CD4-positive, alpha-beta T cell treated with Interferon alpha-2 for 1 hour (primary cell): ENCODE measurements at places on chromosomes 1 and 21.

DNA sequence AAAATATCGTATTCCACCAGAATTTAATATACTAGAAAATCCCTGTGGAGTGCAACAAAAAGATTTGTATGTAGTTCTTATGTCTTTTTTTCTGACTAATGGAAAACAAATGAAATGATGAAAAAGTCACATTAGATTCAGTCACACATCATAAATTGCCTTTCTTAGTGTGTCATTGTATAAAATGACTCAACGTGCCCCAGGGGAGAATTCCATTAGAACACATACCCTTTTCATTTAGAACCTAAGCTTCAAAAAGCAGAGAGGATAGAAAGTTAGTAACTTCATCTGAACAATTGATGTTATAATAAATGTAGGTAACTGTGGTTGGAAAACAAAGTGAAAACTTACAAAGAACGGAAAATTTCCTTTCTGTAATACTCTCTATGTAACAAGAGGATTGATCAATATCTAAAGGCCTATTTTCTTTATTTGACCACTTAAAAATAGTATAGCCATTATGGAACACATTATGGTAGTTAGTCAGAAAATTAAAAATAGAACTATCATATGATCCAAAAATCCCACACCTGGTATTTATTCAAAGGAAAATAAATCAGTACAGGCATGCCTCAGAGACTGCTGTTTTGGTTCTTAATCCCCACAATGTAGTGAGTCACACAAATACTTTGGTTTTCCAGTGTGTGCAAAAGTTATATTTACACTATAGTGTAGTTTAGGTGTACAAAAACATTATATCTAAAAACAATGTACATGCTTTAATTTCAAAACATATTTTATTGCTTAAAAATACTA, 1016.1 kb downstream of the KCNT2 start:
- DNase-seq, result no peak

- DNase-seq, result no peak
These were observed 13.9 kb upstream of the COL18A1 start for GRCh38 chr21:45390831-45391742.

DNA sequence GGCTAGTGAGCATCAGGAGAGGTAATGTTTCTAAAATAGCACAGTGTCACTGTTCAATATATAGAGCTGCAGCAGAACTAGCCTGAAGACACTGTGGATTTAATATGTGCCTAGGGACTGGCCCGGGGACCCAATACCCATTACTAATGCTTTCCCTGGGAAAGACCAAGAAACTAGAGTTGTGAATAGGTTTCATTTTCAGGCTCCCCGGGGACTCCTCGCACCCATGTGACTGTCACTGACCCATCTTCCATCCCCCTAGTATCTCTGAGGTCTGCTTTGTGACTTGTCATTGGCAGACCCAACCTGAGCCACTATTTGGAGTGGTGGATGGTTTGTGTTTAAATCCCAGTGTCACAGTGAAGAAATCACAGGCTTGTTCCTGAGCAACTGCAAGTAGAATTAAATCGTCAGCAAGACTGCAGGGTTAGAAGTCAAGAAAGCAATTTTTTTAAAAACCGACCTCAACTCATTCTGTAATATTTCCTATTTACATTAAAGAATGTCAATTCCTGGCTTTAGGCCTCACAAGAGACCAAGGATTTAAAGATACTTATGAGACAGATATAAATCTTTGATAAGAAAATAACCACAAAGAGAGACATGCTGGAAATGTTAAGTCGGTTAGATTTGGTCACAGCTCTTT, 130.0 kb upstream of the TNR start:
- no peak for DNase-seq

GRCh38 chr1:152162792-152163463, 3.9 kb upstream of the RPTN start:
- no peak for DNase-seq

- DNase-seq, result peak; percentile 83
These were observed 55.9 kb downstream of the CD58 start for GRCh38 chr1:116514708-116515525.

GRCh38 chr1:85566890-85567289, 13.7 kb upstream of the CCN1 start:
- DNase-seq, result no peak

DNA sequence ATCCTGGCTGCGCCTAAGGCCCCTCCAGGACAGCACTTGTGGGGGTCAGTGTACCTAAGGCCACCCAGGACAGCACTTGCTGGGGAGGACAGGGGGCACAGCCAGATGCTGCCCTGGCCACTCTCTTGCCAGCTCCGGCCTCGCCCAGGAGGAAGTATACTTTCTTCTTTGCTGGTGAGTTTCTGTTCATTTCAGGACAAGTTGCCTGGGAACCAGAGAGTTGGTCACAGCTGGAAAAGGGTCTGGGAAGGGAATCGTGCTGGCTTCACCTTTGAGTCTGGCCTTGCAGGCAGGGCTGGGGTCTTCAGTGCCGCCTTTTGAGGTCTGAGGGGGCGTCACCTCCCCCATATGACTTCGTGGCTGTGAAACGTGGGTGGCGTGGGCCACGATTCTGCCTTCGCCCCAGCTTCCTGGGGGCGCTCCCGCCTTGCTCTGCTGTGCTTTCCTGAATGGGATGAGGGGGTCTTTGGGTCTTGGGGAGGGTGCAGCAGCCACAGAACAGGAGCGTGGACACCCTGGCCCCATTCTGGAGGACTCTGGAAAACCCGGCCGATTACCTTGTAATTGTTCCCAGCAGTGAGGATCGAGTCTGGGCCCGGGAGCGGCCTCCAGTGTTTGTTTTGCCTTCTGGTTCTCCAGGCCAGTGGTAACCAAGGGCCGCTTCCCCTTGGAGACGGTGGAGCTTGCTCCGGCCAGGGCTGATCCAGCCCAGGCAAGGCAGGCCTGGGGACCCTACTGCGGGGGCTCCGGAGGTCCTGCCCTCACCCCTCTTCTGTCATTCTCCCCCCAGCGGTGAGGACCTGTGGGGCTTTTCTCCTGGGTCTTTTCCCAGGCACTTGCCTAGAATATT, 45.9 kb downstream of the SPSB1 start:
- DNase-seq, result no peak

DNA sequence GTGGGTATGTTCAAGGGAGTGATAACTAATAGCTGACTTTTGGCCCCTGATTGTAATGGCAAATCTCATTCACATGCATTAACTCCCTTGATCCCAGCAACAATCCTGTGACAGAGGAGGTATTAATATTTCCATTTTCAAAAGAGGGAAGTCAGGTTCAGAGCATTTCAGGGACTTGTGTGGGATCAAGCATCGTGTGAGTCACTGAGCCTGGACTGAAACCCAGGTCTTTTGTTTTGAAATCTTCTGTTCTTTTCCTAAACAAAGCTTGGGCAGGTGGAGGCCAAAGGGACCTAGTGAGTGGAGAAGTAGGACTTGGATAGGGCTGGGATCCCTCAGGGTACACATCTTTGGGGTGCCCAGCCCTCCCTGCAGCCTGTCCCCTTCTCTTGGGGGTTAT, 37.9 kb downstream of the ETNK2 start:
- DNase-seq, result no peak

- DNase-seq, result no peak
These were observed 168.5 kb downstream of the SMYD3 start for GRCh38 chr1:246338546-246338945.

DNA sequence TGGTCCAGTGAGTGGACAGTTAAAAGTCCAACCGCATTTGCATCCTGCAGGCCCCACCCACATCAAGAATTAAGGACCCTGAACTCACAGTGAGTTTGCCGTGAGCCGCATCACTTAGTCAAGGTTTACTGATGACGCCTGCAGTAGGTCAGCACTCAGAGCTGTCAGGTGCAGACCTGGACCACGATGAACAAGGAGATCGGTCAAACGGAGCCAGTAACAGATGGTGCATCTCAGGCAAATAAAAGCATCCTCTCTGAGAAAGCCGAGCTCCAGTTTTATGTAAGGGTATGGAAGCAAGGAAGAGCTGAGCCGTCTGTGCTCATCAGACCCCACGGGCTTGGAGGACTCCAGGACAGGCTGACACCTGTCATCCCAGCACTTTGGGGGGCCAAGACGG, 4.5 kb downstream of the PRDM15 start:
- DNase-seq, result no peak
